Kidney glomerular epithelial cell (primary cell): ENCODE measurements at places on chromosomes 4 and X.

DNA sequence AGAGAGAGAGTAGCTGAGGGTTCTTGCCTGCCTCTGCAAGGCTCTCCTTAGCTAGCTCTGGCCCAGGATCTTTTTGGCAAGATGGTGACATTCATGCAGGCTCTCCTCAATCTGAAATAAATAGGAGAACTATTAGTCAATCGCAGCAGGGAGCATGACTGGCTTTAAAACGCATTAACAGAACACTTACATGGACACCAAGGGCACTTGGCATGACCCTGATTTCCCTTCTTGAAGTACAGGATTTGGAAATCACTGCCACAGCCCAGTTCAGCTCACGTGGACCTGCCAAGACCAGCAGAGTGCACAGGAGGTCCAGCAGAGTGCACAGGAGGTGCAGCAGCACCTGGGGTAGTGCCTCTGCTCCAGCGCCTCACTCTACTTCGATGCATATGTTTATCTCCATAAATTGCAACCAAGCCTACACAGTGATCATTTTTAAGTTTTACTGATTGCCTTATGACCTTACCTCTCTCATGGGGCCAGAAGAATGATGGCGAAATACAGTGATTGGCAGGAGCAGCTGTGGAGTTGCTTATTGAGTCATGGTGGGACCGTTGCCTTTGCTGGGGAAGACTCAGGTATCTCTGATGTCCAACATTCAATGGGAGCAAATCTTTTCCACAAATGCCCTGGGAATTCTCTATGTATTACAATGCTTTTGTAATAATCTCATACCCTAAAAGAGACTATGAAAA, 122.4 kb downstream of the SYNPO2 start:
- no peak for DNase-seq

- no peak for DNase-seq
Measured at GRCh38 chr4:31714238-31714637, 994.1 kb downstream of the PCDH7 start.

DNA sequence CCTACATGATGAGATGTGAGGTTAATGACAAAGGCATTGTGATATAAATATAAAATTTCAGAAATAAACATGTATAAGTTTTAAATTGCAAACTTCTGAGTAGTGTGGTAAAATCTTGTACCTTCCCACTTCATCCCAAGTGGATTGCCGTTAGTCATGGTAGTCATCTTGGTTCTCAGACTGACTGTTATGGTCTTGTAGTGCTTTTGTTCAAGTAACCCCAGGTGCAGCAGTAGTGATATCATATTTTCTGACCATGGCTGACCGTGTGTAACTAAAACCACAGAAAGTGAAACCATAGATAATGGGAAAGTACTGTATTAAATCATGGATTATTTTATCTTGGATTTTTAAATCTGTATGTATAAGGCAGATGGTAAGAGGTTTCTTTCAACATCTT, 74.8 kb upstream of the SLIT2 start:
- no peak for DNase-seq

DNA sequence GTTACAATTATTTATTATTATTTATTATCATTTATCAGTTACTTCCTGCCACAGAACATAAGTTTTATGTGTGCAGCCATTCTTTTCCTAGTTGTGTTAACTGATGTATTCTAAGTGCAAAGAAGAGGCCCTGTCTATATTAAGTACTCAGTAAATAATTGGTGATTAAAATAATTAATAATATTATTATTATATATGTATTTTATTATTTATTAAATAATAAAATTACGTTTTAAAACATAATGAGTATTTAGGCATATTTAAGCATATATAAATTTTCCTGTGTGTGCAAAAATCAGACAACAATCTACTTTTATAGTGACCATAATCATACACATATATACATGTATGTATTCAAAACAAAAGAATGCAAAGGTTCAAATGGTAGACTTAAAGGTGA, 1871.6 kb upstream of the IGFBP7 start:
- DNase-seq, result no peak

- no peak for DNase-seq
Measured at GRCh38 chrX:69493193-69493592, 10.9 kb upstream of the NALF2 start.
